Myocyte (in vitro differentiated cells): ENCODE measurements at places on chromosomes 3 and 15. TPM values are rescaled to one million over a fixed set of nuclear protein-coding genes. Genes with fewer than 3 reads are reported as not detected.

SCN10A gene
- total RNA-seq: not detected in 2 replicates

DLEC1 gene
- not detected in 2 replicates for total RNA-seq

PLSCR2 gene
- total RNA-seq: not detected in 2 replicates

GPR87 gene
- not detected in 2 replicates for total RNA-seq

ZNF660 gene
- total RNA-seq: 1.8 and 2.1 TPM in 2 replicates

SLC12A1 gene
- total RNA-seq: not detected in 2 replicates

KNG1 gene
- not detected in 2 replicates for total RNA-seq

CNBP gene
- 398 and 566 TPM in 2 replicates for total RNA-seq

GRCh38 chr3:71577011-71577410, 6.5 kb downstream of the FOXP1 start:
- no peak for DNase-seq

GRCh38 chr3:33041909-33042308, 55.0 kb downstream of the GLB1 start:
- no peak for DNase-seq

DNA sequence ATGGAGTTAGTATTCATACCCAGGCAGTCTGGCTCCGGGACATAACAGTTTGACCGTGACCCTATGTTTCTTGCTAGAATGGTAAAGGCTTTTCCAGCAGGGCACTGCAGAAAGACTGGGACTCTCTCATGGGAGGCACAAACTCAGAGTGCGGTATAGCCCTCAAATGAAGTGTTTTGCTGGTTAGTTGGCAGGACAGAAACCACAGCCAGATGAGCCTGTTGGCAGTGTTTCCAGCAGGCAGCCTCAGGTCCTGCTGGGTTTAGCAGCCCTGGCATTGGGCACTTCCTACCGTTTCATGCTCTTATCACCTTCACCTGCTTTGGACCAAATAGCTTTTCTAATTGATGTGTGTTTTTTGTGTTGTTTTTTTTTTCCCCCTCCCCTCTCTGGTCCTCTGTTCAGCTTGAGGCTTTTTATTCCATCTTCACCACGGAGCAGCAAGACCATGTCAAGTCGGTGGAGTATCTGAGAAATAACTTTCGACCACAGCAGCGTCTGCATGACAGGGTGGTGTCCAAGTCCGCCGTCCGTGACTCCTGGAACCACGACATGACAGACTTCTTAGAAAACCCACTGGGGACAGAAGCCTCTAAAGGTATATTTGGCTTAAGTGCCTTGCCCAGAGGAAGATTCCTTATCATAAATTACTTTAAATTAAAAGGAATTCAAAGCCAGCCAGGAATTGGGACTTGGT, 205.6 kb downstream of the FEZF2 start:
- peak; percentile 85 for DNase-seq

GRCh38 chr15:87357637-87358313, 898.8 kb downstream of the NTRK3 start:
- no peak for DNase-seq

DNA sequence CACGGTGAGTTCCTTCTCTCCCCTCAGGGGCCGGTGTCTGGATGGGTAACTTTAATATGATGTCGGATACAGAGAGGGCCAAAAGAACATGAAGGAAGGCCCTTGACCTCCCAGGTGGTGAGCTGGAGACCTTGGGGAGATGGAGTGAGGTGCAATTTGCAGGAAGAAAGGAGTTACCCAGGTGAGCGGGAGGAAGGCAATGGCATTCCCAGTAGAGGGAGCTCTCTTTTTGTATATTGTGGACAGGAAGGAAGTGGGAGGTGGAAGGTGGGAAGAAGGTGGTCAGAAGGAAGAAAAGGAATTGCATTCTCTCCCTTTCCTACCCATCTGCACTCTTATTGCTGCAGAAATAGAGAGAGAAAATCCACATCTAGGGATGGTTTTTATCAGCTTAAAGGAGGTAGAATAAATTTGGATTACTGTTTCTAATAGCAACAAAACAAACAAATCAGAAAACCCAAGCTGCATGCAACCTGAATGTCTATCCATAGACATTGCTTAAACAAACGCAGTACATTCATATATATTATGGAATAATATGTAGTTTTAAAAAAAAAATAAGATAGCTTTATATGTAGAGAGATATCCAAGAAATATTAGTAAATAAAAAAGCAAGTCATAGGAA, 169.0 kb upstream of the TSC22D2 start:
- no peak for DNase-seq

DNA sequence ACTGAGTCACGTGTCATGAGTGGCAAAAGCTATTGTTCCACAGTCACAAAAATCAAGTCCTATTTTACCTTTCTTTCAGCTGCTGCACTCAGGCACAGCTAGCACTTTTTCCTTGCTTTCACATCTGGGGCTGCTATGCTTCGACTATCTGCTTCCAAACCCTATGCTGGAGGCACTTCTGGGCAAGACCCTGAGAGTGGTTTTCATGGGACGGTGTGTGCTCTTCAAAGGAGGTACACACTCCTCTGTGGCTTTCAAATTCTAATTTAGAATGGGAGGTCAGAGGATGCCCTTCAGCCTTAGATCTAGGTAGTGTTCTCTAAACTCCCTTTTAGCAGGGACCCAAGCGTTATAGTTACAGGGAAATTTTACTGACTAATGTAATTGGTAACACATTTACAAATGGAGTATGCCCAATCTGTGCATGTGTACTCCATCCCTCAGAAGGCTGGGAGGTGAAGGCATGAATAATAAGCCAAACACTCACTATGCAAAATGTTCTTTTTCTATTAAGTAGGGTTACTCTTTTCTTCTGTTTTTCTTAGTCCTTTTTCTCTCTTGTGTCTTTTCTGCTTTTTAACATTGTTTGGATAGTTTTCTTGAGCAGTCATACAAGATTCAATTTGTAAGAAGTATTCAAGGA, 188.3 kb downstream of the LSAMP start:
- DNase-seq: no peak

DNA sequence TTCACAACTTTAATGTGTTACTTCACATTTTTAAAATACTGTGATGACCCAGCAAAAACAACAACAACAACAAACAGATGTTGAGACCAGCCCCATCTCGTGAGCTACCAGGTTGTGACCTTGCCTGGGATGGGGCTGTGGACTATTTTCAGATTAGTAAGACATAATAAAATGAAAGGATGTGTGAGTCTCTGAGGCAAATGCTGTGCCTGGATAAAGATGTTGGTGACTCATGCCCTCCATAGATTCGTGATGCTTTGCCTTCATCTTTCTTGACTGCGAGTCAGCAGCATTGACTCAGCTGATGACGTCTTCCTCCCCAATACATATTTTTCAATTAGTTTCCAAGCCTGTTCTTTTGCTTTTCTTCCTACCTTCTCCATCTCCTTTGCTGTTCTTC, 453.0 kb upstream of the CFAP20DC start:
- peak; percentile 23 for DNase-seq

DNA sequence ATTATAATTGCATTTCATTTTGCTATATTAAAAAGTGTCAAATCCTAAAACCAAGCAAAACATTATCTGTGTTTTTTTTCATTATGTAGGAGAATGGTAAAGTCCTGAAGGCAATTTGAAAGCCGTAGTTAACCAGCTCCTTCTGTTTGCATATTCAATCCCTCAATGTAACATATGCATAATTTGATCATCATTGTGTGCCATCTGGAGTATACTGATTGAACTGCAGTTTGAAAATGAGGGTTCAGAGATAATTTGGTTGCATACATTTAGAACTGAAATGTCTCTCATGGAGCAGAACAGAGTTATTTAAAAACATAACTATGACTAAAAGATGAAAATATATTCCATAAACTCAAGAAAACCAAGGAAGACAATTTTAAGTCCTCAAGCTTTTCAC, 518.6 kb downstream of the GBE1 start:
- DNase-seq: peak; percentile 1

DNA sequence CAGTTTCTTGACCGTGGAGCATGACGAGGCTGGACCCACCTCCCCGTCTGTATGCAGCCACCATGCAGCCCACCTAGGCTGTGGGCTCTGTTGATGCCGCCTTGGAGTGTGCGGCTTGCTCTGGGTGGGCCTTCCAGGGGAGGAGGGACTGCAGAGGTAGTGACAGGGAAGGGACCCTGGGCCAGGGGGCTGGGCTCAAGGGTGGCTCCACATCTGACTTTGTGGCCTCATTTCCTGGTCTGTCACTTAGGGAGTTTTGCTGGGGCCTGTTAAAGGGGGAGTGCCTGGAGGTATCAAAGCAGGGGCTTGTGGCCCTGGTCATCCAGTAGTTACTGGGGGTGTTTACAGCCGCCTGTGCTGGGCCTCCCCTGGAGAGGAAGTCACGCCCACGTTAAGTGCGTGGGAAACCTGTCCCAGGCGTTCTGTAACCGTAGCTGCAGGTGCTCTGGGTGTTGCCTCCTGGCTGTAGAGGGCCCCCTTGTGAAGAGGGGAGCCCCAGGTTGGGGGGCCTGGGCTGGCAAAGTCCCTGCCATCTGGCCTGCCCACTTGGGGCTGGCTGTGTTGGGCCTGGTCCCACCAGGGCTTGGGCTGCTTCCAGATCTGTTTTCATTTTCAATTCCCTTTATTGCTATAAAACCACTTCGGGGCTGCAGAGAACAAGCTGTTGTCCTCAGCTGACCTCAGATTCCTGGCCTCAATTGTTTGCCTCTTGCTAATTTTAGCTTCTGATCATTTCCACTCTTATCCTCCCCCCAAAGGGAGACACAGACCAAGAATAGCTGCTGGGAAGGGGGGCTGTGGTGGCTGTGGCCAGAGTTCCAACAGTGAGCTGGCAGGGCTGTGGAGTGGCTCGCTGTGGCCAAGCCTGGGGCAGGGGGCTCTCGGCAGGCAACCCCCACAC, 26.5 kb downstream of the KLF13 start:
- peak; percentile 98 for DNase-seq

DNA sequence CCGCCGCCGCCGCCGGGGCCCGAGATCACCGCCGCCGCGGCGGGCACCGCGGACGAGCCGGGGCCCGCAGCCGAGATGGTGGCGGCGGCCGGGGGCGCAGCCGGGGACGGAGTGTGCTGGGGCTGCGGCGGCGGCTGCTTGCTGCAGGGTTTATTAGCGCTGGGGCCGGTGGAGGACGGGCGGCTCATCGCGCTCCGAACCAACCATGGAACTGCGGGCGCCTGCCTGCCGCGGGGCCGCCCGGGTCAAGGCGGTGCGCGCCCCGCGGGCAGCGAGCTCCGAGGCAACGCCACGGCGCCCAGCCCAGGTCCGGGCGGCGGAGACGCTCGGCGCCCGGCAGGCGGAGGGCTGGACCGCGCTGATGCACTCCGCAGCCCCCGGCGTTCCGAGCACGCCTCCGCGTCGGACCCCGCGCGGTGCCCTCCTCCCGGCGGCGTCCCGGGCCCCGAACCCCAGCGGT, 277 bp downstream of the SIAH2 start:
- no peak for DNase-seq

- peak; percentile 38 for DNase-seq
Measured at GRCh38 chr3:43867436-43868072, 176.8 kb downstream of the ABHD5 start.

GRCh38 chr3:150599611-150600297, 3.4 kb upstream of the SELENOT start:
- peak; percentile 33 for DNase-seq

DNA sequence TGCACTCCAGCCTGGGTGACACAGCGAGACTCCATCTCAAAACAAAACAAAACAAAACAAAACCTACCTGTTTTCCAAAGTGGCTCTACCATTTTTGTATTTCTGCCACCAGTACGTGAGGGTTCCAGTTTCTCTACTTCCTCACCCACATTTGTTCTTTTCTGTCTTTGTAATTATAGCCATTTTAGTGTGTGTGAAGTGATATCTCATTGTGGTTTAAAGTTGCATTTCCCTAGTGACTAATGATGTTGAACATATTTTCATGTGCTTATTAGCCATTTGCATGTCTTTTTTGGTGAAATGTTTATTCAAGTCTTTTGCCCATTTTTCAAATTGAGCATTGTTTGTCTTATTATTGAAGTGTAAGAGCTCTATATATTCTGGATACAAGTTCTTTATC, 50.7 kb downstream of the TRA2B start:
- DNase-seq: peak; percentile 13

GRCh38 chr3:113847664-113848461, 9.3 kb downstream of the GRAMD1C start:
- DNase-seq: no peak

GRCh38 chr15:86522721-86523120, 443.1 kb downstream of the AGBL1 start:
- no peak for DNase-seq

- no peak for DNase-seq
Measured at GRCh38 chr3:31829826-31830426, 151.1 kb downstream of the OSBPL10 start.

- DNase-seq: no peak
Measured at GRCh38 chr3:18872466-18872865, 275.8 kb upstream of the KCNH8 start.

GRCh38 chr3:185397676-185398075, 34.7 kb downstream of the MAP3K13 start:
- peak; percentile 5 for DNase-seq

- no peak for DNase-seq
Measured at GRCh38 chr3:173287361-173287760, 110.2 kb upstream of the NLGN1 start.

GRCh38 chr15:57503051-57503702, 88.5 kb upstream of the MYZAP start:
- DNase-seq: no peak
